Vagina (tissue), 2 donors: ENCODE measurements at places on chromosomes 4 and X. TPM values are rescaled to one million over a fixed set of nuclear protein-coding genes. Genes with fewer than 3 reads are reported as not detected.

GRCh38 chr4:105630670-105631655 lies 77.5 kb downstream of the INTS12 start:
- no peak for DNase-seq

The PPEF1 gene
- not detected for total RNA-seq

The TRPC5OS gene
- total RNA-seq: not detected

GRCh38 chrX:131305926-131306325 lies 16.8 kb upstream of the IGSF1 start:
- no peak for DNase-seq

DNA sequence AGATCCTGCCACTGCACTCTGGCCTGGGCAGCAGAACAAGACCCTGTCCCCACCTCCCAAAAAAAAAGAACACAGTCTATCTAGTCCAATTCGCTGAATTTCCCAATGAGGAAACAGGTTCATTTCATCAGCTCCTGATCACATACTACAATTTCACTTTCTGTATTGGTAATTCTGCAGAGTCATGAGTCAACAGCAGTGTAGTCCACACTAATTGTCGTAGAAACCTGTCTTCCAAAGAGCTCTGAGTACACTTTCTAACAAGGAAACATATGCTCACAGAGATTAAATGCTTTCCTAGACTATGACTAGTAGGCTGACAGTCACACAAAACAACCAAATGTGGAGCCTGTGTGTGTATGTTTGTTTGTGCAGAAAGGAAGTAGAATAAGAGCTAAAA lies 91.9 kb downstream of the GPC4 start:
- DNase-seq: no peak

The DCAF12L2 gene
- total RNA-seq: not detected

GRCh38 chr4:116397291-116397690 lies 688.1 kb downstream of the TRAM1L1 start:
- no peak for DNase-seq

- no peak for DNase-seq
Measured at GRCh38 chrX:332916-333610, 14.5 kb upstream of the GTPBP6 start.

The CLTRN gene
- total RNA-seq: not detected

The SPON2 gene
- 72.2 TPM for total RNA-seq

The SORCS2 gene
- 5.4 TPM for total RNA-seq

The SH3BGRL gene
- 121 TPM for total RNA-seq

- DNase-seq: no peak
Measured at GRCh38 chr4:150242820-150243458, 164.7 kb downstream of the DCLK2 start.

DNA sequence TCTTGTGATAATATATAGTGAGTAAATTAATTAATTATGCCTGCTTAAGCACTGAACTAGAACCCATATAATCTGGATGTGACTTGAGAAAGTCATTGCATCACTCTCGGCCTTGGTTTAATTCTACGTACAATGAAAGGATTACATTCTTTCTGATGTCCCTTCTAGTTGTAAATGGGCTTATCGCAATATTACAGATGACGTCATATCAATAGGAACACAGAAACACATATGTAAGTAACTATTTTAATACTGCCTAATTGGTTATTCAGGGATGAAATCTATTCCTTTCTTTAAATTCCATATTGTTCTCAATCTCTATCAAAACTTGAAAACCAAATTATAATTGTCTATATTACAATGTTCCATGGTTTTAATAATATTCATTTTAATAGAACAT lies 504.6 kb downstream of the PRR32 start:
- no peak for DNase-seq

DNA sequence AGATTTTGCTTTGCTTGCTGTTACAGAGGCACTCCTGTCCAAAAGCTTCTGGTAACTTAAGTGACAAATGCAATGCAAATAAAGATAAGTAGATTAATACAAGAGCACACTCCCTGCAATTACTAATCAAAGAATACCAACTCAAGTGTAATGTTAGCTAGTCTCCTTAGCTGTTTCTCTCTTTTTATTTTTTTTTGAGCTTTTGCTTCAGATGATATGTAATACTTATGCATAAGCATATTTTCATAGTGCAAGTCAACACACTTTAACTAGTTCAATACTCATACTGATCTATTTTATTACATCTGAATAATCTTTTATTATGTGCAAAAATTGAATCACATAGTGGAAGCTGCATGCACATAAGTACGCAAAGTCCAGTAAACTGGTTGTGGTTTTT lies 2.7 kb downstream of the SLC7A11 start:
- DNase-seq: no peak

The TEX13D gene
- total RNA-seq: not detected

The MTNR1A gene
- not detected for total RNA-seq

- DNase-seq: no peak
Measured at GRCh38 chr4:7960790-7961655, 21.4 kb upstream of the AFAP1 start.

GRCh38 chr4:102318526-102318925 lies 26.8 kb downstream of the SLC39A8 start:
- DNase-seq: no peak

DNA sequence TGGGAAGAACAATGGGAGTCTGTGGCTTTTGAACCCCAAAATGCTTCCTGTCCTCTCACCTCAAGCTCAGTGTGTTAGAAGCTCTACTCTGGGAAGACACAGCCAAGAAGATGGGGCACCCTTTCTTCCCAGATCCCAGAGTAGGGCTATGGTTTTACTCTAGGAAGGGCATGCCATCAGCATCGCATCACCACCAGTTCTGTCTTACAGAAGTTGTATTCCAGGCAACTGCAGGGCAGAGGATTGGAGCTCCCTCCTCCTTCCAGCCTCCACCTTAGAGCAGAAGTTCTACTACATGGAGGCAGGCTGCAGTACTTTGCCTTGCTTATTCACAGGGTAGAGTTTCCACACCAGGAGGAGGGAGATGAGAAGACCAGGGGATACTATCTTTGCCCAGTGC lies 18.1 kb upstream of the ZFX start:
- no peak for DNase-seq

DNA sequence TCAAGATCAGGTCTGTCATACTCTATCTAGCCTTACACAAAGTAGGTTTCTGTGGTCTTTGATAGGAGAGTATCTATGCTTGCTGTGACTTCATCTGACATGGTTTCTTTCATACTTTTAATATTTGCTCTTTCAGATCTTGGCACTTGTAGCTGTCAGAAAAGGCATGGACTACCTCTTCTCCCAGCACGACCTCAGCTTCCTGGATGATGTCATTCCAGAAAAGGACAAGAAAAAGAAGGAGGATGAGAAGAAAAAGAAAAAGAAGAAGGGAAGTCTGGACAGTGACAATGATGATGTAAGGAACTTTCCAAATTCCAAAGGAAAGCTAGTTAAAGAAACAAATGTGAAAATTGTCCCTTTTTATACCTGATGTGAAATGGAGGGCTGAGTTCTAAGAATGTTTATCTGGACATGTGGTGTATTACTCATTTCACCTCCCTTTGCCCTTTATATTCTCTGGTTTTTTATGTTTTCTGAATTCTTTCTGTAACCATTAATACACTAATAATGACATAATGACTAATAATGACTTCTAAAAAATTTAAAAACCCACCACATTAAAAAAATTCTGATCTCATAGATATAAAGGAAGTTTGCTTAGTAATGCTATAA lies 221.2 kb downstream of the SLC4A4 start:
- DNase-seq: no peak

GRCh38 chr4:171622729-171623128 lies 190.5 kb upstream of the GALNTL6 start:
- DNase-seq: no peak

The CSAG1 gene
- total RNA-seq: not detected
